ENCODE measurements at places on chromosomes 5 and 9.

DNA sequence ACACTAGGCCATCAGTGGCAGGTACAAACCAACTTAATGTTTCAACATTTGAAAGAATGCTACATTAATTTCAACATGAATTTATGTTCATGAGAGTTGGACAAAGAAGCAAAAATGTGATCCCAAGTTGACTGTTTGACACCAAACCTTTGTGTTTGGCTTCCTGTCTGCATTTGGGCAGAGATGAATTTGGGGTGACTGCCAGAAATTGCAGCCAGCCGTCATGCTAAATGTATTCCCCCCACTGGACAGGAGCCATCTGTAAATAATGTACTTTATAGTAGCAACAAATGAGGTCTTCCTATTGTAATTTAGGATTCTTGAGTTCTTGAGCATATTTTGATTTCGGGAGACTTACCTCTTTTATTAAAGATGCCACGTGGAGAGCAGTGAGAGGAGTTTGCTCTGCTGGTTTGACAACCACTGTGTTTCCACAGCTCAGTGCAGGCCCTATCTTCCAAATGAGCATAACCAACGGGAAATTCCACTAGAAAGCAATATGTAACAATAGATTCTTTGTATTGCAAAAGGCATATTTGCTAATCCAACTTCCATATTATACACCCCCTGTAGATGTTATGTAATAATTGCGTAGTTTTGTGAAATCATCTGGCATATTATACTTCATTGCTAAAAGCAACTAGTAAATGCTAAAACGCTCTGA, 27.6 kb downstream of the ALDH1A1 start:
- no peak for DNase-seq

DNA sequence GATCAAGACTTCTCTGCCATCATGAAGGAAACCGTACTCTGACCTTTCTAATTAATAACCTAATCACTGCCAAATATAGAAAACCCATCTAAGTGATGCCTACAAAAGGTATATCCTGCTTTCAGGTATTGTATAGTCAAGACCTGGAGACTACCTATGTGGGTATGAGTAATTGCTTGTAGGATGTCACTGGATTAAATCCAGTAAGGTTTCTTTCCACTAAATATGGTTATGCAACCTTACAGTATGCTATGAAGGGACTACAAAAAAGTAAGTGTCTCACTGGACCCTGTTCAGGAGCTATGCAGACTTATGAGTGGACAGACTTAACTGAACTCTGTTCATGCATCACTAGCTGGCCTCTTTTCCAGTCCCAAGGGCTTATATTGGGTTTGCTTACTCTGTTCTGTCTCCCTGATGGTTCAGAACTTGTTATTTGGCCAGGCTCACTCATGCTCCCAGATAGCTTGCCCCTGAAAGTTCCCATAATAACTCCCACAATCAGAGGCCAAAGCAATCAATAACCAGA, 51.1 kb downstream of the PDE6A start:
- DNase-seq: no peak

DNA sequence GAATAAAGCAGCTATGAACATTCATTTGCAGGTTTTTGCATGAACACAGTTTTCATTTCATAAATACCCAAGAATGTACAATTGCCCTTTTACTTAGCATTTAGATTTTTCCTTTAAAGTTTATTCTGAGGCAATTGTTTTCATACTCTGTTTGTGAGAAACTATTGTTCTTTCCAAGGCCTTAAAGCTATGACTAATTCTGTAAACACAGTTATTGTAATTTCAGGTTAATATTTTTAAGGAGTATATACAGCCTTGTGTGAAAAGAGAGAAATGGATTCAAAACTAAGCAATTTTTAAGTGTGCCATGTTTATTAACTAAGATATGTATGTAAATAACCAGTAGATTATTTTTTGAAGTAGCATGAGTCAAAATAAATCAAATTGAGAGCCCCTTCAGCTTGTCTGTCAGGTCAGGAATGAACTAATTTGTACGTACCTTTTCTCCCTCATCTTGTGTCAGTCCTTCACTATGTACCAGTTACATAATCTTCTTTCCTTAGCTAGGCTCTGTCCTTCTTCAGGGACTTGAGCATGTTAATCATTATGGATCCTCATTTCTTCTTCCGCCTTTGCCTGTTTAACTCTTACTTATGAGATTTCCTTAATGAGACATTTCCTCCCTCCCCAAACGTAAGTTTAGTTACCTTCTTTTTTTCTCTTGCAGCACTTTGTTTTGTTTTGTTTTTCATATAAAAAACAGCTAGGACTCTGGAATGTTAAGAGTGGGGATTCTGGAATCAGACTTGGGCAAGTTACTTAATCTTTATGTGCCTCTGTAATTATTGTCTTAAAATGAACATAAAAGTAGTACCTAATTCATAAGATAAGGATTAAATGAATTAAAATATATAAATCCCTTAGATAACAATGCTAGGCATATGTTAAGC, 63.6 kb downstream of the NIPBL start:
- DNase-seq: no peak

- DNase-seq: no peak
These were observed 31.1 kb downstream of the SLC1A3 start for GRCh38 chr5:36637516-36637915.

- DNase-seq: peak; percentile 54
These were observed 98.7 kb downstream of the CCDC192 start for GRCh38 chr5:127801751-127802476.

GRCh38 chr5:157821822-157822622, 36.9 kb downstream of the CLINT1 start:
- DNase-seq: no peak

- no peak for DNase-seq
These were observed 112.5 kb downstream of the WDR41 start for GRCh38 chr5:77379558-77380061.

- DNase-seq: peak; percentile 64
These were observed 49.7 kb upstream of the LHFPL2 start for GRCh38 chr5:78698191-78698791.

DNA sequence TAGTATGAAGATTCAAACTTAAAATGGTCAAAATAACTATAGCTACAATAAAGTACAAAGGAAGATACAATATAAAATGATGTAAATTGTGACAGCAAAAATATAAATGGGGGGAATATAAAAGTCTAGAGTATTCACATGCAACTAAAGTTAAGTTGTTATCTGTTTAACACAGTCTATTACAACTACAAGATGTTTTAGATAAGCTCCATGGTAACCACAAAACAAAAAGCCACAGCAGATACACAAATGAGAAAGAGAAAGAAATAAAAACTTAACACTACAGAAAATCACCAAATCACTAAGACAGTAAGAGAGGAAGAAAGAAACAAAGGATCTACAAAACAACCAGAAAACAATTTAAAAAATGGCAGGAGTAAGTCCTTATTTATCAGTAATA, 17.0 kb upstream of the SH3TC2 start:
- no peak for DNase-seq

- DNase-seq: no peak
These were observed 47.6 kb upstream of the SHOC1 start for GRCh38 chr9:111842313-111842712.

GRCh38 chr5:147857302-147858129, 21.0 kb upstream of the SCGB3A2 start:
- peak; percentile 65 for DNase-seq

GRCh38 chr5:14588758-14589543, 7.4 kb downstream of the OTULINL start:
- DNase-seq: no peak

GRCh38 chr9:12822111-12822510, 47.3 kb downstream of the LURAP1L start:
- no peak for DNase-seq

DNA sequence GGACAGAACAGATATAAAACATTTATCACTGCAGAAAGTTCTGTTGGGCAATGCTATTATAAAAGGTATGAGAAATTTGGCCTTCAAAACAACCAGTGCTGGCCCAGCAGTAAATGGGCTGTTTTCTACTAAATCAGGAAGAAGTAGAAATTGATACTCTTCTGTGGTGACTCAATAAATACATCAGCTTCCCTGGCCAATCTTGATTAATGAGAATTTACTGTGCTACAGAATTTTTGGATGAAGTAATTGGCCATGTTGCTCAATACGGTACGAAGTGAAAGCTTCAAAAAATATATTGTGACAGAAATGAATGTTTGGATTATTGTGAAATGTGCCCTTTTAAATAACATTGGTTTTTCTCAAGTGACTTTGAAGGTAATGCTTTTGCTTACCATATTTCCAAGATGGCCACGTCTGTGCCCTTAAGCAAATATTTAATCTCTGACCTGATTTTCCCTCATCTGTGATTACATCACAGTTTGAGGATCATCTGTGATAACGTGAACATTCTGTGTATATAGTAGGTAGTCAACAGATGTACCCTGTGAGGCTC, 4.2 kb downstream of the DNAJA1 start:
- no peak for DNase-seq

DNA sequence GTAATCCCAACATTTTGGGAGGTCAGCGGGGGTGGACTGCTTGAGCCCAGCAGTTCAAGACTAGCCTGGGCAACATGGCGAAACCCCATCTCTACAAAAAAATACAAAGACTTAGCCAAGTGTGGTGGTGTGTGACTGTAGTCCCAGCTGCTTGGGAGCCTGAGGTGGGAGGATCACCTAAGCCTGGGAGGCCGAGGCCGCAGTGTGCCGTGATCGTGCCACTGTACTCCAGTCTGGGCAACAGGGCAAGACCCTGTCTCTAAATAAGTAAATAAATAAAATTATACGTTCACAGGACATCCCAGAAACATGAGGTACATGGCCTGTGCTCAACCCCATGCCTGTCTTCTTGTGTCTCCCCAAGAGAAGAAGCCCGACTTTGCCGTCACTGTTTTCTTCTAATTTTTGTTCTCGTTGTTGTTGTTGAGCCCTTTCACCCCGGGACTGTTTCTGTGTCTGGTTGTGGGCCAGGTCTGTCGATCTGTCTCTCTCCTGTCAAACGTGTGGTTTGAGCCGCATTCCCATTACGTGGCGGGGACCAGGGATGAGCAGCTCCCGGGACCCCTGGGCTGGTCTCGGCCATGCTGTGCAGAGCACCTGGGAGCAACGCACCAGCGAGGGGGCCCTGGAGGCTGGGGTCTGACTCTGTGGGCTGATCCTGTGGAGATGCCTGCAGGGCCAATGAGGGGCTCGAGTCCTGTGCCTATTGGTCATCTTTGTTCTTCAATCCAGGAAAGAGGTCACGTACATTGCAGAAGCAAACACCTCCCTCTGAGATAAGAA, 32.2 kb downstream of the NACC2 start:
- no peak for DNase-seq

DNA sequence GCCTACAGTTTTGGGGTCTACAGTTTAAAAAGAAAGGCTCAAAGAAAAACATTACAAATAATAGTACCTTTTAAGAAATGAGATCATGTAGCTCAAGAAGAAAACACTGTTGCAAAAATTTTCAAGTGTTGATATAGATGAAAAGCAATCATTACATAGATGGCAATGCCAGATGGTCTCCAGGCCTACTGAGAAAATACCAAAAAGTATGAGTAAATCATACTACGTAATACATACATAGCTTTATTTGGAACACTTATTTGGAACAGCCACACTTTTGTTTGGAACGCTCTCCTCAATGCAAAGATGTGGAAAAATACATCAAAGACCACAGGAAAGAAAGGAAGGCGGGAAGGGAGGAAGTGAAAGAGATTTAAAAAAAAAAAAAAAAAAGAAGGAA, 44.1 kb downstream of the MARCHF11 start:
- peak; percentile 13 for DNase-seq

DNA sequence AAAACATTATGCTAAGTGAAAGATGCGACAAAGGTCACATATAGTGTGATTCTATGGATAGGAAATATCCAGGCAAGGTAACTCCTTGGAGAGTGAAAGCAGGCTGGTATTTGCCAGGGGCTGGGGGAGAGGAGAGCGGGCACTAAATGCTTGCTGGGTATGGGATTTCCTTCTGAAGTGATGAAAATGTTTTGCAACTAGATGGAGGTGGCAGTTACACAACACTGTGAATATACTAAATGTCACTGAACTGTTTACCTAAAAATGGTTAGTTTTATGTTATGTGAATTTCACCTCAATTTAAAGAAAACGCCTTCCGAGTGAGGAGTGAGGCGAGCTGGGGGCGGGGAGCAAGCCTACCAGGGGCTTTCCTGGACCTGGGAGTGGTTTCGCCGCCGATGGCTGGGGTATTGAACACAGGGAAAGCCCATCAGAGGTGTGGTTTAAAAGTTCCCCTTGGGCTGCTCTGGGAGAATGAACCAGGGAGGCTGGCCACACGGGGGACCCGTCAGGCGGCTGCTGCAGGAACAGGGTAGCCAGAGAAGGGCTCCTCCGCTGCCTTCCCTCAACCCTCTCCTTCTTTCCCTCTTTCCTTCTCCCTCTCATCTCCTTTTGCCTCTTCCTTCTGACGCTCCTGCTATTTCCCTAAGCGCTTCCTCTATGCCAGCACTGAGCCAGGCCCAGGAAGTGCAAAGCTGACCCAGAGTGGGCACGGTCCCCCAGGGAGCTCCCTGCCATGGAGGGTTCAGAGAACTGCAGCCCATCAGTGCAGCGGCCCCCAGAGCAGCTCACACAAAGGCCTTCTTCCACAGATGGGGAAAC, 4.9 kb downstream of the AKNA start:
- no peak for DNase-seq

DNA sequence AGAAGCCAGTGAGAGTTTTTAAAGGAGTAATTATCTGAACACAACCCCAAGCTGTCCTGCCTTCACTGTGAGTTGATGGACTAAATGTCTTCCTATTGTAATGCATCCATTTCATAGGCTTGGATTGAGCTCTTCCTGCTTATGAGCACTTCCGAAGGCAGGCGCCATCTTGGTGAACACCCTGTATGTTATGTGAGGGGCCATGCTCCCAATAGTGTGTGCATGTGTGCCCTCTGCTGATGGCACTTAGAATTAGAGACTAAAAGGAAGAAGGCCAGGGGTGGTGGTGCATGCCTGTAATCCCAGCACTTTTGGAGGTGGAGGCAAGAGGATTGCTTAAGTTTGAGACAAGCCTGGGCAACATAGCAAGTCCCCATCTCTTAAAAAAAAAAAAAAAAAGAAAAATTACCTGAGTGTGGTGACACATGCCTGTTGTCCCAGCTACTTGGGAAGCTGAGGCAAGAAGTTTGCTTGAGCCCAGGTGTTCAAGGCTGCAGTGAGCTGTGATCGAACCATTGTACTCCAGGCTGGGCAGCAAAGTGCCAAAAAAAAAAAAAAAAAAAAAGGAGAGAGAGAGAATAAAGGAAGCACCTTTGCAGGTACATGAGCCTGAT, 65.0 kb downstream of the C9orf152 start:
- no peak for DNase-seq

DNA sequence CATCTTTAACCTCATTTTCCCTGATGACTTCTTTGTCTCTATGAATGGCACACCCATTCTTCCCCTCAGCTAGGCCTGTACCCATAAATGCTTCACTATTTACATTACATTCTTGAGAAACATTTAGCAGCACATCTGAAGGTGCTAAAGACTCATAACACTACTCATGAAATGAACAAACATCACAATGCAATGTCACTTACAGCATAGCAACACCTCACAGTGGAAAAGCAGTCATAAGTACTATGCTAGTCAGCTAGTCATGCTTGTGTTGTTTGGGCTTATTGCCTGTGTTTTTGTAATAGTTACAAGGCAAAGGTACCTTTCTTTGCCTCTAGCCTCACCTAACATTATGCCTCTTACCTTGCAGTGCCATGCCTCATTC, 228.9 kb downstream of the KIAA0825 start:
- DNase-seq: no peak

- no peak for DNase-seq
These were observed 473.0 kb downstream of the TUSC1 start for GRCh38 chr9:25205285-25205684.

- DNase-seq: no peak
These were observed 32.4 kb downstream of the LPAR1 start for GRCh38 chr9:111005746-111006470.

GRCh38 chr9:122144836-122145591, 14.6 kb downstream of the NDUFA8 start:
- no peak for DNase-seq

- DNase-seq: no peak
These were observed 87.1 kb upstream of the TLX3 start for GRCh38 chr5:171221916-171222315.
